ENCODE measurements at places on chromosomes 2 and 18. TPM values are rescaled to one million over a fixed set of nuclear protein-coding genes. Genes with fewer than 3 reads are reported as not detected.
A peak's percentile ranks its signal among the peaks of the same experiment; 100 is the strongest.

Gene FSIP2
- total RNA-seq: 0.26 TPM

Gene ERLEC1
- total RNA-seq: 87.7 TPM

Gene DNAJC5G
- not detected for total RNA-seq

Gene TRIM54
- not detected for total RNA-seq

Gene SERPINB11
- not detected for total RNA-seq

GRCh38 chr2:187684174-187684573 is 129.9 kb upstream of the TFPI start:
- DNase-seq: peak; percentile 3

Gene AP1S3
- total RNA-seq: 3.3 TPM

DNA sequence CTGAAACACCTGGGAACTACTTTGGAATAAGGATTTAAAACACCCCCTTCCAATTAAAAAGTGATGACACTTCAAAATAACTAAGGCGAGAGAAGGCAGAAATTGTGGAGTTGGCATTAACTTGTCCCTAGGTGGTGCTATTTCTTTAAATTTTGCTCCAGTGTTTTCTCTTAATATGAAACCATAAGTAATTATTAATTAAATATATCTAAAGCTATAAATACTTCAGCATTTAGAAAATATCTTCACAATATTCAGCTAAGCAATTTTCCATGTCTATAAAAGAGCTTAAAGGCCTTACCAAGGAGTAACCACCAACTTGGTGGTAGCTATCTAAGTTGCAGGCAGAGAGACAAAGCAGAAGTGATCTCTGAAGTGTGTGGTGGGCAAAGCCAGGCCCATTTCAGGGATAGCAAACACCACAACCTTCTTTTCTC is 186.8 kb upstream of the PGAP1 start:
- DNase-seq: peak; percentile 34

Gene CNOT9
- total RNA-seq: 31.4 TPM

Gene METTL21A
- total RNA-seq: 9.4 TPM

- peak; percentile 25 for DNase-seq
These were observed 66.5 kb downstream of the COLEC12 start for GRCh38 chr18:433960-434359.

Gene TYW5
- 10.1 TPM for total RNA-seq

- DNase-seq: no peak
These were observed 17.7 kb upstream of the EN1 start for GRCh38 chr2:118865106-118865505.

- no peak for DNase-seq
These were observed 21.8 kb downstream of the TYW5 start for GRCh38 chr2:199933466-199933865.

Gene SLC9A2
- total RNA-seq: not detected

- no peak for DNase-seq
These were observed 292.9 kb downstream of the STK39 start for GRCh38 chr2:167954495-167954894.

- DNase-seq: peak; percentile 50
These were observed 56.4 kb downstream of the MAP4K3 start for GRCh38 chr2:39380525-39381150.

DNA sequence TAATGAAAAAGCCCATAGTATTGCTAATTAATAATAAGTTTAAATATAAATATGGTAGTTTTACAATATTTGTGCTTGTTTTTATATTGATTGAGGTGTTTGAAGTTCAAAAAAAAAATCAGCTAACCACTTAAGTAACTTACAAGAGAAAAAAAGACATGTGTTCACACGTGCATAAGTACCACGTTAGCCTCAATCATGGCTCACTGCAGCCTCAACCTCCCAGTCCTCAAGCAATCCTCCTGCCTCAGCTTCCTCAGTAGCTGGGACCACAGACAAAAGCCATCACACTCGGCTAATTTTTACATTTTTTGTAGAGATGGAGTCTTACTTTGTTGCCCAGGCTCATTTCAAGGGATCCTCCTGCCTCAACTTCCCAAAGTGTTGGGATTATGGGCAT is 19.4 kb downstream of the MGAT4A start:
- no peak for DNase-seq

DNA sequence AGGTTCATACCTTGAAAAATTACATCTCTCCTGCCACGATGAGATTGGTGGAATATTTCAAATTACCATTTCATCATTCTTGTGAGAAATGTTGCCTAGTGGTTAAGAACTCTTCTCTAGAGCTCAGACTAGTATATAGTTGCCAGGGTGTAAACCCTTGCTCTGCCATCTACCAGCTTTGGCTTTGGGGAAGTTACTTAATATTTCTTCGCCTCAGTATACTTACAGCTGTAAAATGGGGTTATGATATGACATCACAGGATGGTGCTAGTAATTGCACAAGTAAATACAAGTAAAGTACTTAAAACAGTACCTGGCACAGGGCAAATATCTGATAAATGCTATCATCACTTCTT is 1.5 kb downstream of the SPOPL start:
- peak; percentile 18 for DNase-seq

Gene PIK3C3
- 28.9 TPM for total RNA-seq

Gene CYTIP
- total RNA-seq: not detected

DNA sequence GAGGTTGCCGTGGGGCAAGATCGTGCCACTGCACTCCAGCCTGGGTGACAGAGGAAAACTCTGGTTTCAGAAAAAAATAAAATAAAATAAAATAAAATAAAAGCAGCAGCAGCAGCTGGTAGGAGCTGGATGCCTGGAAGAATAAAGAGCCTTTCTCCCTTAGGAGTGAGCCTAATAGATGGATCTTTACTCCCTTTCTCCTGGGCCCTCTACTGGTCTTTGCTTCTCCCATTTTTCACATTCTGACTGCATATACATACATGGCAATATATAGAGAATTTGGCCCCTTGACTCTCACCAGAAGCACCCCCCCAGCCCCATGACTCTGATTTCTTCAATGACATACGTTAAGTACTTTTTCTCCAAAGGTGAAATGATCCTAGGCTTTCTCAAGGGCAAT is 9.8 kb upstream of the MALT1 start:
- DNase-seq: peak; percentile 22

Gene PKDCC
- total RNA-seq: 63.9 TPM

Gene ZNF236
- total RNA-seq: 8.0 TPM

GRCh38 chr18:32048507-32049091 is 30.0 kb downstream of the RNF125 start:
- peak; percentile 33 for DNase-seq

- DNase-seq: no peak
These were observed 32.8 kb downstream of the RAPGEF4 start for GRCh38 chr2:172768401-172768800.

- no peak for DNase-seq
These were observed 650.9 kb downstream of the CCDC85A start for GRCh38 chr2:56834686-56835085.

DNA sequence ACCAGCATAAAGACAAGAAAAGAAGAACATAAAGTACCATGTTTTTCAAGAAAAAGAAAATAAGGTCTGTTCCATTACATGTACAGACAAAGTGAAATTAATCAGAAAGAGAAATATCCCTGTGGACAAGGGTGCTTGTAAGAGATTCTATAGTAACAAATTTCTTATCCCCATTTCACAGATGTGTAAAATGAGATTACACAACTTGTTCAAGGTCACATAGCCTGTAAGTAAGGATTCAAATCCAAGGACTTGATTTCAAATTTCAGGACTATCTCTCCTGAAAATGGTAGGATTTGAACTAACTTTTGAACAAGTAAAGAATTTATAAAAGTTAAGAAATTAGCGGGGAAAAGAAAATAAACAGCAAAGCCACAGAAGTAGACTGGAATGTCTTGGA is 248.2 kb upstream of the SLC39A10 start:
- no peak for DNase-seq

DNA sequence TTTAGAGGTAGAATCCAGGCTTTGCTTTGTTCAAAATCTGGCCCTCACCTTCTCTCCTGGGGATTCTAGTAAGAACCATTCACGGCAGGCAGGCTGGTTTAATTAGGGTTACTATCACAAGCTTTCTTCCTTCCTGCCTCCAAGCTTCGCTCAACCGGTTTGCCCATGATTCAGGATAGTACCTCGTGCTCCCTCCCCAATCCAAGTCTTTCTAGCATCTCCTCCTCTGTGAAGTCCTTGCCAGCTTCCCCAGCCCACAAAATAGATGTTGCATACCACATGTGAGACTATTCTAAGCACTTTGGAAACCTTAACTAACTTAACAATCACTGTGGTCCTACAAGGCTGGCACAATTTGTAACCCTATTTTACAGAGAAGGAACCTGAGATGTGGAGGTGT is 135.1 kb downstream of the SOCS6 start:
- no peak for DNase-seq

GRCh38 chr2:86383844-86384243 is 46.4 kb upstream of the REEP1 start:
- DNase-seq: peak; percentile 79

- no peak for DNase-seq
These were observed 6.8 kb downstream of the NPHP1 start for GRCh38 chr2:110198016-110198415.

DNA sequence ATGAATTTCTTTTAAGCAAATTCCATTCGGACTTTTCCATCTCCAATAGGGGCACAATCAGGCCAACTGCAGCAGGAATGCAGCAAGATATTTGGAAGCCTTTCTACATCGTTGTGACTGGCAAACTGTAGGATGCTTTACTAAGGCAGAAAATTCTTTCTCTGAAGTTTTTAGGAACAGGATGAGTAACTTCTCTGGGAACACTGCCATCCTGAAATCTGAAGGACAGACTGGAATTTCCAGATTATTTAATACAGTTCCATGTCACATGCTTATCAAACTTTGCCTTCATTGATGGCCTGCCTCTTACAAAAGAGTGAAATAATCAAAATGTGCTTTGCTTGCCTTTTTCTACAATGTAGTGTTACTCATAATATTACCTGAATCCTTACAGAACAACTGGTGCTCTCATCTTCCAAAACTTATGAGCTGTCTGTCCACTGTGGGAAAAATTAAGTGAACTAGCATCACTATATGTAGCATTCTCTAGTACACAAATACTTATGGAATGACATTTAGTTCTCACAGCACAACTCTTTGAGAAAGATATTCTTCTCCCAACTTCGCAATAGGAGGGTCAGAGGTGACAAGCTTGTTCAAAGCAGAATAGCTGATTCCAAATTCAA is 32.0 kb upstream of the MAP2 start:
- peak; percentile 51 for DNase-seq

DNA sequence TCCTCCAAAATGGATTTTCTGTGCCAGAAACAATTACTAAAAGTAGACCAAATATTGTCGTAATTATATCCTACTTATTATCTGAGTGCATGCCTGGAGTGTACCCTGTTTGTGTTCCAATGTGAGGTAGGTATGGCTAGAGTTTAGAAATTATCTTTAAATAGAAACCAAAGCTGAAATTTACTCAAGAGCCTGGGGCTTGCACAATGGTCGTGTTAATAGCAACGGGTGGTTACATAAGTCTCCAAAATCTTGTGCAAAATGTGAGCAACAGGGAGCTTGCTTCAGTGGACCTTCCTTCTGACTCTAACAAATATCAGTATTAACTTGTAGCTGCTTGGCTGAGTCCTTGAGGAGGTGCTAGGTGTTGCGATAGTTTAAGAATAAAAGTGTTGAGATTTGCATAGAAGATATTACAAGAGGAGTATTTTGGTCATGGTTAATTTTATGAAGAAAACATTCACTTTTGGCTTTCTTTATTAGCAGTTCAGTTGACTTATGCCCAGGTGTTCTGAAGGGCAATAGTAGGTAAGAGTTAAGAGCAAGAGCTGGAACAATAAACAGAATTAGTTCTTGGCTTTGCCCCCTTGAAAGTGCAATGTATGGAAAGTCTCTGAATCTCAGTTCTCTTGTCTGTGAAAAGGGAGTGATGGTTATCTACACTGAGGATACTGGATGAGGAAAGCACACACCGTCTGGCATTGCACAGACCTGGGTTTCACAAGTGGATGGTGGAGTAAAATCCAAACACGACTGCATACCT is 4.6 kb downstream of the CXCR4 start:
- no peak for DNase-seq

Gene ASB1
- 18.2 TPM for total RNA-seq

GRCh38 chr2:26068602-26069298 is 34.9 kb downstream of the RAB10 start:
- DNase-seq: peak; percentile 93

Measured in fibroblast of lung (primary cell).